ENCODE measurements at places on chromosomes 6 and 20. TPM values are rescaled to one million over a fixed set of nuclear protein-coding genes. Genes with fewer than 3 reads are reported as not detected.

- DNase-seq = no peak
These were observed 168.2 kb downstream of the GPX5 start for GRCh38 chr6:28693751-28694443.

DNA sequence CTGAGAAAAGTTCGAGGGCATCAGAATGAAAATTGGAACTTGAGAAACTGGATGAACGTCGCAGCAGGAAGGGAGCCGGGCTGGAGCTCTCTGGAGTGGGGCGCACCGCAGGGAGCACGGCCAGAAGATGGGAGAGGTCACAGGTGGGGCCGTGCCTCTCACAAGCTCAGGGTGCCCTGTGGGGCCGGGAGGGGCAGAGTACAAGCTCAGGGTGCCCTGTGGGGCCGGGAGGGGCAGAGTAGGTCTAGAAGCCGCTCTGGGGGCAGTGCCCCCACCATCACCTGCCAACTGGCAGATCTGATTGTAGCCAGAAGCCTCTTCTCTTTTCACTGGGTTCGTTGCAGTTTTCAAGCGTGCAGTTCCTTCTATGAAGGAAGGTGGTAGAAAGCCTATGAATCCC is 61.1 kb upstream of the SNX9 start:
- no peak for DNase-seq

GRCh38 chr6:120228297-120228696 is 878.7 kb upstream of the MAN1A1 start:
- DNase-seq = no peak

DNA sequence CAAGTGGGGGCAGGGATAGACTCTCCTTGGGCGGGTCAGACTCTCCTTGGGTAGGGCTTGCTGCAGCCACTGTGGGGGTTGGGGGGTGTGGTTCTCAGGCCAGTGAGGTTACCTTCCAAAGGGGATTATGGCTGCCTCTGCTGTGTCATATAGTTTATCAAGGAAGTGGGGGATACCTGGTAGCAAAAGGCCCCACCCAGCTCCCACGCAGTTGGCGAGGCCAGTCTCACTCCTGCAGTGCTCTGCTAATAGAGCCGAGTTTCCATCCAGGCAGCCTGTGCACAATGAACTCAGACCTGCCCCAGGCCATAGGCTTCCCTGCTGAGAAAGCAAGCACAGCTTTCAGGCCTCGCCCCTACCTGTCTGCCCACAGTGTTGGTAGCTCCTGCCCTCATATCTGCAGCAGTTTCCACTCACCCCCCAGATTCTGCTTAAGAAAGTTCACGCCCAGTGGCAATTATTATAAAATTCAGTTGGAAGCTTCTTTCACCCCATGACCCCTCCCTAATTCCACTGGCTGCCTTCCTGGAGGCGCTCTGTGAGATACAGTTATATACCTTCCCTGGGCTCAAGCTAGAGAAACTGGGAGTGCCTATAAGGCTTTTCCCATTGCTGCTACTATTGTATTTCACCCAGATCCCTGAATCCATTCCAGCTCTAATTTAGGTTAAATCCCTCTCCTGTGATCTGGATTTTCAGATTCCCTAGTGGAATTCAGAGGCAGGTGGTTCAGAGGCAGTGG is 56.1 kb downstream of the HDDC2 start:
- DNase-seq = no peak

- no peak for DNase-seq
These were observed 17.7 kb upstream of the THBS2 start for GRCh38 chr6:169271158-169271876.

- no peak for DNase-seq
These were observed 361.6 kb upstream of the MARCKS start for GRCh38 chr6:113495521-113495920.

DNA sequence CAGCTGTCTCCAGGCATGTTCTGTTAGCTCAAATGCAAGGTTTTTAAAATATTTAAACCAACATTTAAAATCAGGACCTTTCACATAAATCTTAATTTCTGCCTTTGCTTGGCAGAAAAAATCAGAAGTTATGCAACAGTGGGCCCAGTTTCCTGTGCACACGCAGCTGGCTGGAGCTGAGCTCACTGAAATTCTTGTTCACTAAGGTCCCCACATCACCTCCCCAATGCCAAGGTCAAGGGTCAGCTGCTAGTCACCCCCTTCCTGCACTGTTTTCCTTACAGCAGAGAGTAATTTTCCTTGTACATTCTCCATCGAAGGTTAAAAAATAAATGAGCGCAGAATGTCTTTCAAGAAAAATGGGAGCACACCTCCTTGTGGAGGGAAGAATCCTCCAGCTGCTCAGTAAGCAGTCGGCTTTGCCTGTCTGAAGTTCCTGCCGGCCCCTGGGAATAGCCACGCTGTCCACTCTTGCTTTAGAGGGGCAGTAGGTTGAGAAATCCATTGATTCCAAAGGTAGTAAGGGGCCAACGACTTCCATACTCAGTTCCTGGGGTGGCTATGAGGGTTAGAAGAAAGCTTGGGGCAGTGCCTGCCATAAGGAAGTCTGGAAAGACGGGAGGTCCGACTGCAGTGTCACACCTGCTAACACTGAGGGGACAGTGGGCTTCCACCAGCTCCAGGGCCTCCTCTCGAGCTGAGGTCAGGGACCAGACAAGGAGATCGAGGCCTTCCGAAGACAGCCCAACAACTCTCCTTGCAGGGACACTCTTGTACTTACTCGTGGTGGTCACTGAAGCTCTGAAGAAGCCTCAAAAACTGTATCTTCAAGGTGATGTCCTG is 56.8 kb downstream of the MYH7B start:
- DNase-seq = no peak

- no peak for DNase-seq
These were observed 547.9 kb upstream of the SLC35B3 start for GRCh38 chr6:8983202-8983688.

DNA sequence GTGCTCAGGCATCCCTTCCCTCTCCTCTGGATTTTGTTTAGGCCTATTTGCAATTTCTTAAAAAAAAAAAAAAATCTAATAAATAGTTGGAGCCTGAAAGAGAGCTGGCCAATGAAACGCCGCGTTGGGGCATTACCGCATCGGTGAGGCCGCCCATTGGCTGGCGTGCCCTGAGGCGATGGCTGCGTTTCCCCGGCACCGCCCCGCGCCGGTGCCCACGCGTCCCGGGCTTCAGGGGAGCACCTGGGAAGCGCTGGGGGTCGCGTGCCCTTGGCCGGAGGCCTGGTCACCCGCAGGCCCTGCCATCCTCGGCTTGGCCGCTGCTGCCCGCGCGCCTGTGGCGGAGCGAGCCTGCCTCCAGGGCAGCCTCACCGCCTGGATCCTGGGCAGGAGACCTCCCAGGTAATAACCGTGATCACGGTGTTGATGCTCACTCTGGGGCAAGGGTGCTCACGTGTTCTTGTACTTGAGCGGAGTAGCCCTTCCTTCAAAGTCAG is 155.4 kb downstream of the NRN1 start:
- DNase-seq = peak; percentile 56

DNA sequence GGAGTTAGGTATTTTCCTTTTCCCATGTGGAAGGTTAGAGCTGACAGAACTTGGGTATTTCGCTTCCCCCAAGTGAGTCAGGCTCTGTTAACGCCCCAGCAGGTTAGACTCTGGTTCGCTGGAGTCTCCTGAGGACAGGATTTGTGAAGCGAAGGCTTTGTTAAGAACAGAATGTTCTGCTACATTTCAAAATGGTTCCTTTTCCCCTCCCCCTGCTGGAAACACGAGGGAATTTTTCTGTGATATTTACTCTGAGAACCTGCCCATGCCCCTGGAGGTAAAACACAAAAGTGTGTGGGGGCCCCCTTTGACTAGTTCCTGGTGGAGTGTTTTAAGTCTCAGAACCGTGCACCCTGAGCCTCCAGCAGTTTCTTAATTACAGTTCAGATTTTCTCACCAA is 731.4 kb upstream of the CITED2 start:
- DNase-seq = no peak

DNA sequence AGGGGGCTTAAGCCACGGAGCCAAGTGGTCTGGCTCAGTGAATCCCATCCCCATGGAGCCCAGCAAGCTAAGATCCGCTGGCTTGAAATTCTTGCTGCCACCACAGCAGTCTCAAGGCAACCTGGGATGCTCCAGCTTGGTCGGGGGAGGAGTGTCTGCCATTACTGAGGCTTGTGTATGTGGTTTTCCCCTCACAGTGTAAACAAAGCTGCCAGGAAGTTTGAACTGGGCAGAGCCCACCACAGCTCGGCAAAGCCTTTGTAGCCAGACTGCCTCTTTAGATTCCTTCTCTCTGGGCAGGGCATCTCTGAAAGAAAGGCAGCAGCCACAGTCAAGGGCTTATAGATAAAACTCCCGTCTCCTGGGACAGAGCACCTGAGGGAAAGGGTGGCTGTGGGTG is 25.5 kb upstream of the IL20RA start:
- no peak for DNase-seq

DNA sequence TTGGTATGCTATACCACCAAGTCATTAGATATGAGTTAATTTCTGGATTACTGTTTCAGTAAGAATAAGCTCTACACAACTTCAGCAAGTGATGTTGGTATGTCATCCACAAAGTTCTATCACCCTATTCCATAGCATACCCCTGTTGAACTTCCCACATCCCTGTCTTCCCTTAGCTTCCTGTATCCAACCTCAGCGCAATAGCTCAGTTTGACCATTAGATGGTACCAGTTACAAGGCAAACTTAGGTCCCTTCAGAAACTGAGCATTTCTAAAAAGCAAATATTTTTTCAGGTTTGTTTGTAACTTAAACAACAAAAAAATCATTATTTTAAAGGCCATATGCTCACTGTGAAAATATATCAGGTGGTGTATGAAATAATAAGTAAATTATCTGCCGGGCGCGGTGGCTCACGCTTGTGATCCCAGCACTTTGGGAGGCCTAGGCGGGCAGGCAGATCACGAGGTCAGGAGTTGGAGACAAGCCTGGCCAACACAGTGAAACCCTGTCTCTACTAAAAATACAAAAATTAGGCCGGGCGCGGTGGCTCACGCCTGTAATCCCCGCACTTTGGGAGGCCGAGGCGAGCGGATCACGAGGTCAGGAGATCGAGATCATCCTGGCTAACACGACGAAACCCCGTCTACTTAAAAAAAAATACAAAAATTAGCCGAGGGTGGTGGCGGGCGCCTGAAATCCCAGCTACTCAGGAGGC is 8.8 kb upstream of the MOG start:
- no peak for DNase-seq

DNA sequence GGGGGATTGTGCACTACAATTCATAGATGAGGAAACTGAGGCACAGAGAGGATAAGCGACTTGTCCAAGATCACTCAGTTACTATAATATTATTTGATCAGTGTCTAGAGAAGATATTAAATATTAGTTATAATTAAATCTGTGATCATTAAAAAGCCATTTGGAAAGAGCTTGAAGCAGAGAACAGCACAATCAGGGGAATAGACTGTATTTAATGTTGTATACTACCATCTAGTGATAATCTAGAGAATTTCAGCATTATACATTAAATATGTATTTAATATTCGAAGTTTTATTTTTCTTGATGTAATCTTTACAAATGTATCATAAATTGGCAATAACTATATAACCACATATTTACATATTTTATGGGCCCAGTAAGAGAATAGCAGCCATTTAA is 20.1 kb upstream of the MTCL3 start:
- peak; percentile 33 for DNase-seq

EPHA7 gene
- total RNA-seq = 65.6 TPM

PXT1 gene
- total RNA-seq = not detected

Data from frontal cortex (tissue), 4 donors.